ENCODE measurements at places on chromosomes 12 and 14.

GRCh38 chr14:21428930-21429329, 27.0 kb downstream of the CHD8 start:
- DNase-seq, result no peak

- DNase-seq, result no peak
These were observed 1613.4 kb upstream of the SEL1L start for GRCh38 chr14:83147006-83147405.

- no peak for DNase-seq
These were observed 26.0 kb downstream of the PELI2 start for GRCh38 chr14:56144176-56144575.

GRCh38 chr12:117333331-117333881, 28.0 kb downstream of the NOS1 start:
- DNase-seq, result no peak

GRCh38 chr14:75515629-75515996, 6.7 kb upstream of the BATF start:
- no peak for DNase-seq

DNA sequence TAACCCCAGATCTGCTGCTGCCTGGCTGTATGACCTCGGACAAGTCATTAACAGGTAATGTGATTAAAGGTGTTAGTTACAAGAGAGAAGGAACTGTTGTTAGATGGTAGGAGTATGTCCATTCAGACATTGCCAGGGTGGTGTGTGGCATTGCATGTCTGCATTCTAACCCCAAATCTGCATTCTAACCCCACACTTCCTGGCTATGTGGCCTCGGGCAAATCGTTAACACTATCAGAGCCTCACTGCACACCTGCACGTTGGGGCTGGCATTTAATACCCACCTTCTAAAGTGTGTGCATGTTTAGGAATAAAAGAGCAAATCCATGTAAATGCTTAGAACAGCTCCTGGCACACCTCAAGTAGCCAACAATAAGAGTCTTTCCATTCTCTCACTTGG, 46.4 kb downstream of the CHST11 start:
- DNase-seq, result no peak

DNA sequence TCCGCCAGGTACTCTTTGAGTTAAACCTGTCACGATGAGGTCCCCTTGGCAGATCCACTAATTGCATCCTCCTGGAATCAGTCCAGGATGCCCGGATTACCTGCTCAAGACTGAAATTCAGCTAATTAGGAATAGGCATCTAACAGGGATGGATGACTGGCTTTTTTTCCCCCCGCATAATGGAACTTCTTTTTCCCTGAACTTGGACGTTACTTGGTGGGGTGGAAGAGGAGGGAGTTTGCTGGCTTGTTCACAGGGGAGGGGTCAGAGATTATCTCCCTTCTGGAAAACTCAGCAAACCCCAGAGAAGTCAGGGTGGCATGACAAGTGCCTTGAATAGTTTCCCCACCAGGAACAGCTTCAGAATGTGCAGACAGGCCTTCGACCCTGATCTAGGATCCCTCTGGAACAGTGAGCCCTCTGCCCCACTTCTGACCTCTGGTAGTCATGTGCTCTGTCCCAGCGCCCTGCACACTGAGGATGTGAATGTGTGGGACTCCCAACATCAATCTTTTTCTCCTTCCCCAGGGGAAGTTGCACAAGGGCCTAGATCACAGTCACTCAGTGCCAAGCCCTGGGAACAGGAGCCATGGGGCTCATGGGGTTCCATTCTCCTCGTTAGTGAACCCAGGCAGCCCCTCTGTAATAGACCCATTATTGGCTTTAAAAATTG, 142.5 kb downstream of the SMOC1 start:
- DNase-seq, result no peak

DNA sequence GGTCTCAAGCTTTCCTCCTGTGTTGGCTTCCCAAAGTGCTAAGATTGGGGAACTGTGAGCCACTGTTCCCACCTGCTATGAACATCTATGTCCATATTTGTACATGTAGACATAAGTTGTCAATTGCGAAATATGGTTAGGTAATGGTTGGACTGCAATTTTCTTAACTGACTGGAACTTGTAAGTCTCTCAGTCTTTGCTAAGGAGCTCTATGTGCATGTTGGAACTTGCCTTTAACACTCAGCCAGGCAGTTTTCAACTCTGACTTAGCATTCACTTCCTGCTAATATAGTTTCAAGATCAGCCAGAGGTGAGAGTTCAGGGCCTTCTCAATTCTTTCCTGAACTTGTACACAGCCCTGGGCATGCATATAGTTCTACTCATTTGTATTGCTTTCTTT, 44.5 kb upstream of the EEA1 start:
- DNase-seq, result no peak

DNA sequence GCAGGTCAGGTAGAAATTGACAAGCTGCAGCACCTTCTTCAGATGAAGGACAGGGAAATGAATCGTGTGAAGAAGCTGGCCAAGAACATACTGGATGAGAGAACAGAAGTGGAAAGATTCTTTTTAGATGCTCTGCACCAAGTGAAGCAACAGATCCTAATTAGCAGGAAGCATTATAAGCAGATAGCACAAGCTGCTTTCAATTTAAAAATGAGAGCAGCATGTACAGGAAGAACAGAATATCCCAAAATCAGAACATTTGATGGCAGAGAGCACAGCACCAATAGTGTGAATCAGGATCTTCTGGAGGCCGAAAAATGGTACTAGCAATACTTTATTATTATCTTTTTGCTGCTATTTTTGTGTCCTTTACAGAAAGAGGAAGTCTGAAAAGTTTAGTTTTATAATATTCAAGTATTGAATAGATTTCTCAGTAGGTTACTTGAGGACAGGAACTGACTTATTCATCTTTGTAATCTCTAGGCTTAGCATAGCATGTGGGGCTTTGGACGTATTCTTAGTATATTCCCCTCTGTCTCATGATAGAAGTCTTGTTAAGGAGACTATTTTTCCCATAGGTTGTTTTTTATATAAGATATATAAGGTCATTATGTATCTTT, 30.8 kb downstream of the BBOF1 start:
- DNase-seq, result no peak

DNA sequence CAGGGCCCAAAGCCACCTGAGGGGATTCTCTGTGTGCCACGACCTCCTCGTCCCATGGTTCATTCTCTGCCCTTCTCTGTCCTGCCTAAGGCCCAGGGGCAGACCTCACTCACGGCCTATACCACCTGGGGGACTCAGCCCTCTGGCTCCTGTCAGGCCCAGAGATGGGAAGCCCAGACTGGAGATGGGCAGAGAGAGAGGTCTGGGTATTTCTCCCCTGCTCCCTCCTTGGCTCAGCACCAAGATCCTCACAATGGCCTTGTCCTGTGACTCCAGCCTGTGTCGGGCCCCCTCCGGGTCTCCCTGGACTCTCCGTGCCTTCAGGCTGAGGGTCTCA, 46.9 kb upstream of the BCL11B start:
- DNase-seq, result no peak

DNA sequence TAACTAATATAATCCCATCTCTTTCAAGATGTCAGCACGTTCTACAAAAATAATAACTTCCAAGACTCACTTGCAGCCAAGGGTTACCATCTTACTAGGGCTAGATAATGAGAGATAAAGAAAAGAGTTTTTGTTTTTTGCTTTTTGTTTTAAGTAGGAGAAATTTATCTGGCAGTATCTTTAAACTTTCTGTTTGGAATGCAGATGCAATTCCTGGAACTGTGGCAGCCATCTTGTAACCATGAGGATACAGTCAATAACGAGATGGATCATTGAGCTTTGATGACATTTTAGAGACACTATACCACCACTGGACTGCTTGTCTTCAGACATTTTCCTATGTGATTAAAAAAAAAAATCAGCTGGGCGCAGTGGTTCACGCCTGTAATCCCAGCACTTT, 171.2 kb upstream of the ARID2 start:
- DNase-seq, result no peak

- DNase-seq, result no peak
These were observed 233.2 kb upstream of the BTG1 start for GRCh38 chr12:92378682-92379479.

DNA sequence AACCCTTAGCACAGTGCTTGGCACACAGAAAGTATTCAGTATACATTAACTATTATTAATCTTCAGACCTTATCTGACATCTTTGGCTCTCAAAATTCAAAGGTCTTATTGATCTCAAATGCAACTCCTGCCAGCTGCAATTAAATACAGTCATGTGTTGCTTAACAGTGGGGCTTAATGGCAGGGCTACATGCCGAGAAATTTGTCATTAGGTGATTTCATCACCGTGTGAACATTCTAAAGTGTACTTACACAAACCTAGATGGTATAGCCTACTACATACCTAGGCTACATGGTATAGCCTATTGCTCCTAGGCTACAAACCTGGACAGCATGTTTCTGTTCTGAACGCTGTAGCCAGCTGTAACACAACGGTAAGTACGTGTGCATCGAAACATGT, 156.3 kb upstream of the TMCC3 start:
- DNase-seq, result no peak

DNA sequence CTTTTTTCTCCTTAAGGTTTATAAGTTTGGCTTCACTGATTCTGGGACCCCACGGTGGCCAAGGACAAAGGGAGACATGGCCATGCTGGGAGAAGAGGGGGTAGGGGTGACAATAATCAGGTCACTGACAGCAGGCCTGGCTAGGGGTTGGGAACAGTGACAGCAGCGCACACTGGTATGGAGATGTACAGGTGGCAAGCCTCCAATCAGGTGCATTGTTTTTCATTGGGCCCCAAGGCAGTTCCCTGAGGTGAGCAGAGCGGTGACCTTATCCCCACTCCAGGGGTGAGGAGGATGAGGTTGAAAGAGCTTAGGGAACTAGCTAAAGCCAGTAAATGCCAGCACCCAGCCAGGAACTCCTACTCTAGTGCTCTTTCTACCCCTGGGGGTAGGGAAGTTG, 1.4 kb downstream of the SYNDIG1L start:
- no peak for DNase-seq

DNA sequence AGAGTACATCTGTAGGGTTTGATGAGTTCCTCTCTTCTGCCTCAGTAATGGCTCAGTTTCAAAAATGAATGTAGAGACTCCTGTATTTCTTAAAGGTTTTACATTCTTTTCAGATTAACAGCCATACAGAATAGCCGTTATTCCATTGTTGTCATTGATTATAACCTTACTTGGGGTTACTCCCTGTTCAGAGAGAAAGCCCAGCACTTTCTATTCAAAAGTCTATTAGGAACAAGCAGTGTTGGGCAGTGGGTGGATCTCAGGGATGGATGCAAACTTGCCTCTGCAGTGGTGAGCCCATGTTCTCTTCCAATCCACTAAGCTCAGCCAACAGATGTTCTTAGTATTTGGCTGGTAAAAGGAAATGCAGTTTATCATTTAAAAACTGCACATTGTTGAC, 342.6 kb upstream of the E2F7 start:
- DNase-seq, result no peak

DNA sequence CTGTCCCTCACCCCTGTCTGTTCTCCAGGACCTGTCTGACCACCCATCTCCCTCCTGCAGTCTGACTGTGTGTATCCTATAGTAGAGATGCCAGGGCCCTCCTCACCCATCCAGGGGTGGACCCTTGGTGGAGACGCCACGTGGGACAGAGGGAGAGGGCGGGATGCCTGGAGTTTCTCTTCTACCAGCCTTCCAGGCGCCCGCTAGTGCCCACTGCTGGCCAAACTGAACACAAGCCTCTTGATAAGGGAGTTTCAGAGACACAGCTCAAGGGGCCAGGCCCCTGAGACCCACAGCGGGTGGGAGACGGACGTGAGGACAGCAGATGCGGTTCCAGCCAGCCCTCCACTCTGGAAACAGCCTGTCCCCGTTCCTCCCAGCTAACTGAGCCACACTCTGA, 147.3 kb downstream of the RBM19 start:
- no peak for DNase-seq

DNA sequence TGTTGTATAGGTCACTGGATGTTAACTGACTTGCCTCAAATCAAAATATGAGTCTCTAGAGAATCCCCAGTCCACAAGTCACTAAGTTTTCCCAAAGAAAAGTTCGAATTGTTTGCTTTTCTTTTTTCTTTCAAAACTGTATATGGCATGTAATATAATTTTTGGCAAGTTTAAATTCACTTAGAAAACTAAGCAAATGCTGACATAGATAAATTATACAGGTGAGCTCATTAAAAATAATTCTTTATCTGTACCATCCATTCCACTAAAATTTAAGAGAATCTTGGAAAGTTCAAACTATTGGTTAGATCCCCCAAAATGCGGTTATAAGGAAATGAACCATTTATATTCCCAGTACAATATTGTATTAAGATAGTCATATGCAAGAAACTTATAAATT, 145.6 kb upstream of the AMIGO2 start:
- DNase-seq, result no peak

- no peak for DNase-seq
These were observed 8.4 kb downstream of the ANO6 start for GRCh38 chr12:45224311-45224710.

GRCh38 chr12:106341086-106341877, 16.3 kb upstream of the POLR3B start:
- no peak for DNase-seq

DNA sequence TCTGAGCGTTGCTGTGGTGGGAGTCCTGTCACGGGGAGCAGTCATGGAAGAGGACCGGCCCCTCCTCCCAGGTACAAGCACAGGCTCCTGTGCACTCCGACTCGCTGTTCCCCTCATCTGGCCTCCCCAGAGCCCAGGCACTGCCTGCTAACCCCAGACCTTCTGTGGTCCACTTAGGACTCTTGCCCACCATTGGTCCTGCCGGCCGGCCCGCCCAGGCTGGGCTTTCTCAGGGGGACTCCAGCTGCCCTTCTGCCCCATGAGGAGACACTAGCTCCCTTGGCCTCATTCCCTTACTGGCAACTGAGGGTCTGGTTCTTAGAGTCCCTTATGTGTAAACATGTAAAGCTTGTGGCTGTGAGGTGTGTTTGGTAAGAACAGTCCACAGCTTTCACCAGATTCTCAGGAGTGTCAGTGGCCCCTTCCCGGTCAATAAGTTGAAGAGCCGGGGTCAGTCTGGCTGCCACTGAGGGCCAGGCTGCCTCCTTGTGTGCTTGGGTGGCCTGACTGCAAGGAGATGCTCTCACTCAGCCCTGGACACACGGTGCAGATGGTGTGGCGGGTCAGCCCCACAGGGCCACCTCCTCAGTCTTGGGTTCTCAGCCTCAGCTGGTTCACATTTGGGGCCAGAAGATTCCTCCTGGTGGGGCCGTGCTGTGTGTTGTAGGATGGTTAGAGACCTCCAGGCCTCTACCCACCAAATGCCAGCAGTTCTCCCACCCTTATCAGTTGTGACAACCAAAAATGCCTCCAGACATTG, 43.6 kb downstream of the DDX51 start:
- no peak for DNase-seq

GRCh38 chr14:104567141-104567956, 12.2 kb upstream of the C14orf180 start:
- no peak for DNase-seq
